ENCODE measurements at places on chromosomes 11 and 22.

- DNase-seq, result no peak
Measured at GRCh38 chr11:8081591-8082250, 710 bp downstream of the TUB start.

DNA sequence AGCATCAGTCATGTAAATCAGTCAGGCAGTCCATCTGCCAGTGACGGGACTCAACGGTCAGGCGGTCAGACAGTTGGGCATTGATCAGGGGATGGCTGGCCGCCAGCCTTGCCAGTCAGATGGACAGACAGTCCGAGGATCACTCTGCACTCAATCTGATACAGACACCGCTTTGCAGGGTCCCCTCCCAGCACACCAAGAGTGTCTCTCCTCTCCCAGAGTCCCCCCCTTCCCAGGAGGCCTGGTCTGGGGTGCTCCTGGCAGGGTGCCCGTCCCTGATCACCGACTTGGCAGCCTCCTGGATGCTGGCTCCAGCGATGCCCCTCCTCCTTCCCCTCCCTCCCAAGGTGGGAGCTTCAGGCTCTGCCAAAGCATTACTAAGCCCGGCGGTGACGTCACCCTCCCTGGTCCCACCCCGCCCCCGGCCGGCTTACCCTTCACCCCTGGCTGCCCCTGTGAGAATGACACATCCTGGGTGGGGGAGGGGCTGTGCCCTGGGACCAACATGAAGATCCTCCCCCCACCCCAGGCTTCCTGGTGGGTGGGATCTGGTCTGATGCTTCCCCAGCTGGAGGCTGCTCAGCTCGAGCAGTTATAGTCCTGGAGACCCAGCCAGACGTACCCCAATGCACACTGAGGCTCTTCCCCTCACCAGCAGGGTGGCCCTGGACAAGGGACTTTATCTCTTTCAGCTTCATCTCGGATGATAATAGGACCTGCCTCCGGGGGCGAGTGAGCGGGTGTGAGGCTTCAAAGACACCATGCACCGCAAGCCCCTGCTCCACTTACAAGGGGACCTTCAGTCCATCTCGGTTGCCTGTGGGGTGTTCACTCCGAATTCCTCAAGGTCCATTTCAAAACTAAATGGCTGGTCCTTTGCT, 69.2 kb downstream of the CD82 start:
- DNase-seq, result peak; percentile 49

DNA sequence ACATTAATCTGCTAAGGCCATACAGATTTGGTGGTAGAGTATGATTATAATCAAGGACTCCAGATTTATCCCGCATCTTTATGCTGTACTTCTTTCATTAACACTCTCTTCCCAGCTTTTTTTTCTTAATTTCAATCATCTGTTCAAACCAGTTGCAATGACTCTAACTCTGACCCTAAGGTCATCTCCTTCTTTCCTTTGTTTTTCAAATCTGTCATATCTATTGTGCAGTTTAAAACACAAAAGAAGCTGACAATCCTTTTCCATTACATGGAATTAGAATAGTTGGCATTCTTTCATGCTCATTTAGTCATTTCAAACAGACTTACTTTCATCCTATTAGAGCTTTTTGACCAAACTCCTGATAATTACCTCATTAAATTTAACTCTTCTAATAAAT, 53.6 kb upstream of the GRM5 start:
- no peak for DNase-seq

DNA sequence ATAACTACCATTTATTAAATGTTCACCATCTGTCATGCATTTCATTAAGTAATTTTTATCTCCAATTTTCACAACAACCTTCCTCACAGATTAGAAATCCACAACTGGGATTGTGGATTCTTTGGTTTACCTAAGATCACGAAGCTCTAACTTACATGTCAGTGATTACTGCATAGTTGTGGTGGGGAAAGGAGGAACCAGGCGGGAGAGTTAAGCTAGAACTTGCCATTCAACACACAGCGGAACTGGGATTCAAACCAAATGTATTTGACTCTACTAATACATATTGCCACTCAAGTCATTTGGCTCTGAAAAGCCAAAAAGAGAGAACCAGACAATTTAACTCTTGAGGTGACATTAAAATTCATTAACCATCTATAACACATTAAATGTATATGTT, 10.4 kb upstream of the LAYN start:
- DNase-seq, result peak; percentile 42

DNA sequence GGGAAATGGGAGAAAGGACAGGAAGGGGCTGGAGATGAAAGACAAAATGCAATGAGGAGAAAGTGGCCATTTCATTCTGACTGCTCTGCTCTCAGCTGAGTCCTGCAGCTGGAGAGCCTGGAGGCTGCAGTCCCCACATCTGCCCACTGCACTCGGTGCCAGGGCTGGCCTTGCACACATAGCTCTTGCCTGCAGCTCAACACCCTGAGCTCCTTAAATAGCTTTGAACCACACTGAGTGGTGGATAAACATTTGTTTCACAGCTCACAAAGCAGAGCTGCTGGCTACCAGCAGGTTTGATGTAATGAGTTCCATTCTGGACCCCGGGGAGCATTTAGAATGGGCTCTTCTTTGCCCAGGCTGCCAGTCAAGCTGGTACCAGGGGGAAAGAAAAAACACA, 426.1 kb upstream of the CADM1 start:
- DNase-seq, result no peak

GRCh38 chr11:27718346-27718862, 18.1 kb upstream of the BDNF start:
- DNase-seq, result peak; percentile 89

DNA sequence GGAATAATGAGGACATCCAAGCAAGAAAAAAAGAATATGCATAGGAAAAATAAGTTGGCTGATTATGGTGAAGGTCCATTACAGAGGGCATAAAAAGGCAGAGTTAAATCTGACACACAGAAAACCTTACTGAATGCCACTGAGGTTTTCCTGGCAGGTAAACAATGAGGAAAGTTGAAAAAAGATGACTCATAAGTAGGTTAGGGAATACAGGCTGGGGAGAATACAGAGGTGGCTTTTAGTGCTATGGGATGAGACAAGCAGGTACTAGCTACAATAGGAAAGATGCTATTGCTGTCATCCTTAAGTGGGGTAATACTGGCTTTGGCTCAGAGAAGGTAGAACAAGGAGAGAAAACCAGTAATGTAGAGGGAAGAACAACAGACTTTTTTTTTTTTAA, 44.7 kb downstream of the CSTF3 start:
- DNase-seq, result no peak

DNA sequence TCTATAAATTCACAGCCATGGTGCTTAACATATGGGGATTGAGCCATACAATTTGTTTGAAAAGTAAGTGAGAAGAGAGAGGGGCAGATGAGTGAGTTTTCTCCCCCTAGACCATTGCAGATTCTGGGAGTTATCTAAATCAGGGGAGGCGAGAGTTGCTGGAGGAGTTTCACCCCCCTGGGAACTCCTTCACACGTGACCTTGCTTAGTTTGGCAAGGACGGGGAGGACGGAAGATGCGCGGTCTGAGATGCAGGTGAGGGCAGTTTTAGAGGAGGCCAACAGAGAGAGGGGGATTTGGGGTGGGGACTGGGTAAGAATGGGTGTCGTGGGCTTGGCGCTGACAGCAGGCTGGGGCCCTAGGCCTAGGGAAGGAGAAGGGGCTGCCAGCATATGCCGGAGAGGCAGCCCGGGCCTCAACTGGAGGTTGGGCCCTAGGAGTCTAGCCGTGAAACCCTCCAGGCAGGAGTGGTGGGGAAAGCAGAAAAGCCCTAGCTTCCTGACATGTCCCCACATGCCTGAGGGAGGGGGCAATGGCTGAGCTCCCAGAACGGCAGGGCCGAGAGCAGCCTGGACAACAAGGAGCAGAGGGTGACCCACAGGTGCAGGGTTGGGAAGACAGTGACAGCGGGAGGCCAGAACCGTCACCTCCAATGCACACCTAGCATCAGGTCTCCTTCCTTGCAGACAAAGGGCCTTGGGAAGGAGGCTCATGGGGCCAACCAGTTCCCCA, 63.9 kb downstream of the ELFN2 start:
- DNase-seq, result no peak

- no peak for DNase-seq
Measured at GRCh38 chr11:69511358-69512055, 30.0 kb downstream of the LINC01488 start.
